NCI-H774 (cell line): ENCODE measurements at places on chromosomes 12 and 14.

DNA sequence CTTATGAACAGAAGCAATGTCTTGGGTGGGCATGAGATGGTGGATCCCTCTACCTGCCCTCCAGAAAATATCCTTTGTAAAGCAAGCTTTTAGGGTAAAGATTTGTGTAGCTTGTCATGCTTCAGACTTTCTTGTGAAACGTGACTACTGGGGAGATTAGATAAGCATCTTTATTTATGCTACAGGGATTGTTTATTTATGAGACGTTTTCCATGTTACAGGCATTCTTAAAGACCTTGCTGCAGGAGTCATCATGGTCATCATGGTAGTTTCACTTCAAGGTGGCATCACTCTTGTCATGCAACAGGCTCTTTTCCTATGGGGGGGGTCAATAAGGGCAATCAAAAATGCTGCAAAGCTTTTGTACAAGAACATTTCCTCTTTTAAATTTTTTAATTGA, 8.2 kb upstream of the MIS18BP1 start:
- DNase-seq = no peak

DNA sequence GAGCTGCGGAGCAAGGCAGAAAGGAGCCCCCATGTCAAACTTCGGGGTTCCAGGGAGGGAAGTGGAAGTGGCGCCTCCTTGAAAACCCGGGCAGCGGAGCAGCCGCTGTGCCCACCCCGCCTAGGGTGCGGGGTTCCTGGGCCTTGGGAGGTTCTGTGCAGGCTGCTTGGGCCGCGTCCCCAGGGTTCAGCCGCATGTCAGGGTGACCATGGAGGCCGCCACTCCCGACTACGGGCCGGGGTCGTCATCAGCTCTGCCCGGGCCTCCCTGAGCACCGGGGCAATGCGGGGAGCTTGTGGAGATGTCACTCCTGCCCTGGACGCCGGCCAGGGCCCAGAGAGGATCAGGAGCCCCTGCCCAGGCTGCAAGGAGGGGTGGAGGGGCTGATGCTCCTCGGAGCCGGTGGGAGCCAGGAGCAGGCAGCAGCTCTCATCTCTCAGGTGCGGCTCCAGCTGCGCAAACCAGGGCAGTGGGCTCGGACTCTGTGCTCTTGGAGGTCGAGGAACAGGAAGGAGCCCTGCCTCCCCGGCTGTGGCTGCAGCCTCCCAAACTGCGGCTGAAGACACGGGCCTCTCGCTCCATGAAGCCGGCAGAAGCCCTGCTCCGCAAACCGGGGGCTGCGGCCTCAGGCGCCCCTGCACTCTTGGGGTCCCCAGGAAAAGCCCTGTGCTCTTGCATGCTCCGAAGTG, 1286.5 kb downstream of the TMEM121 start:
- no peak for DNase-seq

GRCh38 chr12:5259523-5259922, 172.4 kb upstream of the NTF3 start:
- DNase-seq = no peak

DNA sequence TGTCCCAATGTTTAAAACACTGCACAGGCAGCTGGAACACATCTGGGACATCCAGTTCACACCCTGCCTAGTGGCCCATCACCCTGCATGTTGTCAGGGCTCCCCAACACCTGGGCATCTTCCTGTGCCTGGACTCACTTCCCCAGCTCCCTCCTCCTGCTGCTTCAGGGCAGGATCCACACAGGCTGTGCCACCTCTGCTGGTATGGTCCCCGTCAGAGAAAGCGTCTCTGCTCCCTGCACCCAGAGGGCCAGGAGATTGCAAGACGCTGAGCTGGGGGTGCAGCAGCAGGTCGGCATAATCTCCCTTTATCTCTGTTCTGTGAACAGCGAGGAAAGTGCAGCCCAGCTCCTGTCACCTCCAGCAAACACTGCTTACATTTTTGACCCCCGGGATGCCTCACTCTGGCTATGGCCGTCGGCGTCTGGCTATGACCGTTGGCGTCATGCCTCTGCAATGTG, 124.3 kb downstream of the ADGRD1 start:
- DNase-seq = no peak

DNA sequence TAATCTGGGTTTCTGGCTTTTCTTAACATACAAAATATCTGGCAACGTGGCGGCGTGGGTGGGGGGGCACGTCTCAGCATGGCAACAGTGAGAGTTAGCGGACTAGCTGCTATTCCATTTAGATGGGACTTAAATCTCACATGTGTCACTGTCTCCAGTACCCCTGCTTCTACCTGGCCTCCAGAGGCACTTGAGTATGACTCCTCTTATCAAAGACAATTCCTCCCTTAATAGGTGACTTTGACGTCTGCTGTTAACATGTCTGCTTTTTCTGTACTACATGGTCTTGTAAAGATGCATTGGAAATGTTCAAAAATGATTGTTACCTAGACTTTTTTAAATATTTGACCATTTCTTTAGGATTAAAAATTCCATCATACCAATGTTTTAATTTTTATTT, 456.2 kb downstream of the TMTC2 start:
- no peak for DNase-seq

- DNase-seq = no peak
These were observed 22.3 kb downstream of the NOS1 start for GRCh38 chr12:117339104-117339503.

GRCh38 chr14:50095895-50096294, 20.5 kb downstream of the VCPKMT start:
- DNase-seq = no peak

- DNase-seq = no peak
These were observed 1.5 kb downstream of the KLC1 start for GRCh38 chr14:103630364-103631108.

DNA sequence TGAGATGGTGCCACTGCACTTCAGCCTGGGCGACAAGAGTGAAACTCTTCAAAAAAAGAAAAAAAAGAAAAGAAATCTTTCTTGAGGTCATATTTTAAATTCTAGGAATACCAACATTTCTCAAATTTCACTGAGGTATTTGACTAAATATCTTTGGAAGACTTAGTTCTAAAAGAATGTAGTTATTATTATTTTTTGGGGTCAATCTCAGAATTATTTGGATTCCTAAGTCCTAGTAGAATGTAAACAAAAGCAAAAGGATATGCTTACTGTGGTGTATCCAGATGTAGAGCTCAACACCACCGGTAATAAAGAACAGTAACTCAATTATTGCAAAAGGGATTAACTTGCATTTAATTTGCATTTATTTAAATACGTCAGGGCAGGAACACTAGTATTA, 25.0 kb downstream of the PRICKLE1 start:
- no peak for DNase-seq

DNA sequence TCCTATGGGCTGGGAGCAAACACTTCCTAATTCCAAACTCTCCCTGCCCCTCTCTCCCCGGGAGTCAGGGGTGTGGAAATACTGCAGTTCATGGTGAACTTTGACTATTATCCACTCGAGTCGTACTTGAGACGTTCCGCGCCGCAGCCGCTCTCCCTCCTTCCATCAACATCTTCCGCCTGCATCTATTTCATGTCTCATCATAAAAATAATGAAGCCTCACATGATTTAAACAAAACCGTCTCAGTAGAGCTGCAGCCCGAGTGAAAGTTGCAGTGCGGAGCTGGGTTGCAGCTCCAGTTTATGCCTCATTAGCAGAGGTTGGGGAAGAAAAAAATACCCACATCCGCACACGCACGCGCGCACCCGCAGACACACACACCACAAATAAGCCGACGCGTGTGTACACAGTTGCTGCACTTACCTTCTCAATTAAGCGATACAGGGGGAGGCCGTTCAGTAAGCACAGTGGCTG, 283 bp downstream of the LMO3 start:
- peak; percentile 77 for DNase-seq

DNA sequence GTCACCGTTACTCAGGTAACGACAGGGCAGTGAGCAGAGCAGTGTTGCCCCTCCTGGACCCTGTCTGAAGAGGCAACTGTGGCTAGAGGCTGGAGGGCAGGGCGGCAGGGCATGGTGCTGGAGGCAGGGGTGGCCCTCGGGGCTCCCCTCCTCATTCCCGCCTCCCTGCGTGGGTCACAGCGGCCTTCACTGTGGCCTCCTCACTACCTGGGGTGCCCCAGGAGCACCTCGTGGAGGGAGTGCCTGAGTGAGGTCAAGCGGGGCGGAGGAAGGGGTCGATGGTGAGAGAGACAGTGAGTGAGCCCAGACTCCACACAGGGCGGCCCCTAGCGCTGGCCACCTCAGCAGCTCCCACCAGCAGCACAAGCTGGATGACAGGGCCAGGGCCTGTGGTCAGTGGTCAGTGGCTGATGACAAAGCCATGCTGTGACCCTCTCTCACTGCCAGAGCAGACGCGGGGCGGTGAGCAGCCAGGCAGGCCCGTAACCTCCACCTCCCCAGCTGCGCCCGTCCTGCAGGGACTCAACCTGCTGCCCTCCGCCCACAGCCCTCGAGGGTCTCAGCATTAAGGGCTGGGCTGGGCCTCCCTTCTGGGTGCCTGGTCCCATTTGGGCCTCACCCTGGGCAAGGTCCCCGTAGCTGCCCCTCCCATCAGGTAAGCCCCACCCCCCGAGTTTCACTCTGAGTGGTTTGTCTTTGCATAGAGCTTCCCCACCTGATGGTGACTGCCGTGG, 17.8 kb downstream of the GPR132 start:
- DNase-seq = no peak

DNA sequence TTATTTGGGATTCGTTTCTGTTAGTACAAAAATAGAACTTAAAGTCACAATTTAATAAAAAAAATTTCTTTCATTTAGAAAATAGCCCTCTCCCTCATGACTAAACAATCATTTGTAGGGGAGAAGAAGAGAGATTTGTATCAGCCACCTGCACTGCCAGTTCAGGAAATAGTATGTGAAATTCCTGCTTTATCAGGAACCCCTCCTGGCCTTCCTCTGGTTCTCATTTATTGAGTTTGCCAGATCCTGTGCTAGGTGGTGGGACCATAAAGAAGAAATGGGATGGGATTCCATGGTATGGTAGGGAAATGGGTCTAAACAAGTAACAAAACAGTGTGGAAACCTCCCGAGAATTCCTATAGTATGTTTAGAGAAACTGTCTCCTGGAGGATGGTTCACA, 30.0 kb downstream of the RASSF8 start:
- DNase-seq = no peak

- DNase-seq = no peak
These were observed 5.3 kb upstream of the SERPINA5 start for GRCh38 chr14:94575730-94576585.

- DNase-seq = peak; percentile 94
These were observed 1346.4 kb downstream of the TMEM121 start for GRCh38 chr14:106872611-106873446.

DNA sequence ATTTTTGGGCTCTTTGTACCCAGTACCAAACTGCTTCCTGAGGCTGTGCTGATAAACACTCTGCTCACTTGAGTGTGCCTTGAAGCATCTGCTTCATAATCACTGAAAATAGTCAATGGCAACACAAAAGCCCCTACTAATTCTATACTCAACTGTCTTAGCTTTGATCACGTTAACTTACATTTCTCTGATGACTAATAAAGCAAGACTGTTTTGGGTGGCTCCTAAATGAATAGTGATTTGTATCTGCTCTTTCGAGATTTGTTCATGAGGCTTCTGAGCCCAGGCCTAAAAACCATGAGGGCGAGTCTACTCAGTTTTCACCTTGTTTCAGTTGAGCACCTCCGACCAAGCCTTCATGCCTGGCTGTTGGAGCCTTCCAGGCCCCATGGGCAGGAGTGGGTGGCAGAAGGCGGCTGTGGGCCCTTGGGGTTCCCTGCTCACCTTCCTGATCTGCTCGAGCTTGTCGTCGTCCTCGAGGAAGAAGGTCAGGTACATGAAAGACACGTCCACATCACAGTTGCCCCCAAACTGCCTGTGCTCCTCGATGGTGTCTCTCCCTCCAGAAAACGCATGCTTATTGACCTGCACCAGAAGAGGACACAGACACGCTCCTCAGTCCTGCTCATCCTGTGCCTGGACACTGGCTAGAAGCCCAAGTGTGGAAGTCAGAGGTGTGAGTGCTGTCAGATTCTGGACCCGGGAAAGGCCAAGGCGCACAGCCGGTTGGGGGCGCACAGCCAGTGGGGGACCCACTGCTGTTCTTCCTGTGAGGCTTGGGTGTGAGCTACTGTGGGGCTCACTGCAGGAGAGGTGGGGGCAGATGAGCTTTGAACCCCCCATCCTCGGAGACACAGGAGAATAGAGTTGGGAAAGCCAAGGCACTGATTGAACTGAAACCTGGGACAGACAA, 13.7 kb downstream of the SLC25A47 start:
- DNase-seq = no peak

DNA sequence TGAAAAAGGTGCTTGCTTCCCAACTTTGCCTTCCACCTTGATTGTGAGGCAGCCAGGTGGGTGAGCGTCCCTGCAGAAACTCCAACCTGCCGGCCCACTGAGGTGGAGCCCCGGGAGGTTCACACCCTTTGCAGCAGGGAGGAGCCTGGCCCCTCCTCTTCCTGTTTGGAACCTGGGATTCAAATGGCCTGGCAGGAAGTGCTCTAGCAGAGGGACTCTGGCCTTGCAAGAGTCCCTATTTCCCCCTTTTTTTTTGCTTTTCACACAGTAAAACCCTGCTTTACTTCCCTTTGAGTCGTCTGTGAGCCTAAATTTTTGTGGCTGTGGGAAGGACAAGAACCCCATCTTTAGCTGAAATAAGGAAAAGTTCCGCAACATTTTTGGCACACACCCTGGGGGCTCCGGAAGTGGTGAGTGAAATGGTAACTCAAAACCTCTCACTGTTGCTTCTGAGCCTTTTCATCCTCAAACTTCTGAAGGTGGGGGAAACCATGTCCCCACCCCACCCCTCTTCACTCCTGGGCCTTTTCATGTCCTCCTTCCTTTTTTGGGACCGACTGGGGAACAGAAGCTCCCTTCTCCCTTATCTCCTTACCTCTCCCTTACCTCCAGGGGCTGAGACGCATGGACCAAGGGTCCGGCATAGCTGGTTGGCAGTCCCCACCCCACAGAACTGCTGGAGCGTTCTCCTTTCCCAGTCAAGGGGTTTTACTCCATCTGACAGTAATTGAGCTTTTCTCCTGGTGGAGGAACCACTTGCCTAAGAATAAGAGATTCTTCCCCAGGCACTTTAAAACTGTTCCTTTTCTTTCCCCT, 102.0 kb downstream of the KCNMB4 start:
- no peak for DNase-seq

DNA sequence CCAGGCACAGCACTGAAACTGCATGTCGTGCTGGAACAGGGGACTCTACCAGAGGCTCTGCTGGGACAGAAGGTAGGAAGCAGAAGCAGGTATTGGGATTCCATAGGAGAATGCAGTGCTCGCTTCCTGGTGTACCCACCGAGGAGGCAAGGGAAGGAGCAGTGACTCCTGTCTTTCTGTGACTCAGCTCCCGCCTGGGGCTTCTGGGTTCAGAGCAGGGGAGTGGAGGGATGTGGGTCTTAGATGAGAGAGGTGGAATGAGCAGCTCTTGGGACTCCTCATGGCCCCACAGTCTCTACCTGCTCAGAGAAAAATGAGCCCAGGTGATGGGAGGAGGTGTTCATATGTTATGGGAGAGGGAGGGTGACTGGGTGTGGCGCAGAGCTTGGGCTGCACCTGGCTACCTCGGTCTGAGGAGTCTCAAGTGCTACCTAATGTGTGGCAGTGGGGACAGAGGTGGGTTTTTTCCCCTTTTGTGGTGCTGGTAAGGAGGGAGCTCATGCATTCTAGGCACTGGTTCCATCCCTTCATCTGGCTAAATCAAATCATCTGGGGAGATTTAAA, 26.3 kb downstream of the WNT5B start:
- DNase-seq = no peak
